Fibroblast of skin of right biceps (primary cell): ENCODE measurements at places on chromosomes 7 and 10.

DNA sequence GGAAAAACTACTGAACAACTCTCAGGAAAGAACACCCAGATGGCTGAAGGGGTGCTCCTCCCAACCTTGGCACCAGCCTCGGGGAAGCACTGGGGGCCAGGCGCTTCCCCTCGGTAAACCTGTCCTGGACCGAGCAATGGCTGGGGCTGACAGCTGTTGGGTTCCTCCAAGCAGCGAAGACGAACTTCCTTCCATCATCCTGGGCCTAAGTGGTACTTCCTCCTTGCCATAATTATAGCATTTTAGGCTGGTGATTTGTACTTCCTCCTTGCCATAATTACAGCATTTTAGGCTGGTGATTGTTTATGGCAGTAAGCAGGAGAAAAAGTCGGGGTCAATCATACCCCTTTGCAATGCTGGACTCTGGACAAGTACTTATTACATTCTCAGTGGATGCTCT, 69.3 kb downstream of the MYOF start:
- no peak for DNase-seq

DNA sequence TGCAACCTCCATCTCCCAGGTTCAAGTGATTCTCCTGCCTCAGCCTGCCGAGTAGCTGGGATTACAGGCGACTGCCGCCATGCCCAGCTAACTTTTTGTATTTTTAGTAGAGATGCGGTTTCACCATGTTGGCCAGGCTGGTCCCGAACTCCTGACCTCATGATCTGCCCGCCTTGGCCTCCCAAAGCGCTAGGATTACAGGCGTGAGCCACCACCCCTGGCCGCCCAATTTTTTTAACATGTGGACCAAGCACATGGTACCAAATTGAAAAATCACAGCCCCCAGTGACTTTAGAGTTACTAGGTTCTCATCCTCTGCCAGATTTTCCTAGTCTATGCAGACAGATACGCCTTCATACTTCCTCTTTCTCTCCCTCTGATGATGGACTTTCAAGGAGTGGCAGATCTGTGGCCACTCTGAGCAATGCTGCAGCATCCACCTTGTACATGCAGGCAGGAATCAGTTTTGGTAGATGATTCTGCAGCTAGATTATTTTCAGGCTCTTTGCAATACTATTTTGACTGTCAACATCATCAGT, 34.0 kb upstream of the EZH2 start:
- DNase-seq: no peak

GRCh38 chr10:69897432-69897831, 95.7 kb downstream of the COL13A1 start:
- DNase-seq: no peak

GRCh38 chr7:27685893-27686292, 23.2 kb upstream of the HIBADH start:
- DNase-seq: no peak

- no peak for DNase-seq
Measured at GRCh38 chr10:114523876-114524275, 119.6 kb upstream of the AFAP1L2 start.

DNA sequence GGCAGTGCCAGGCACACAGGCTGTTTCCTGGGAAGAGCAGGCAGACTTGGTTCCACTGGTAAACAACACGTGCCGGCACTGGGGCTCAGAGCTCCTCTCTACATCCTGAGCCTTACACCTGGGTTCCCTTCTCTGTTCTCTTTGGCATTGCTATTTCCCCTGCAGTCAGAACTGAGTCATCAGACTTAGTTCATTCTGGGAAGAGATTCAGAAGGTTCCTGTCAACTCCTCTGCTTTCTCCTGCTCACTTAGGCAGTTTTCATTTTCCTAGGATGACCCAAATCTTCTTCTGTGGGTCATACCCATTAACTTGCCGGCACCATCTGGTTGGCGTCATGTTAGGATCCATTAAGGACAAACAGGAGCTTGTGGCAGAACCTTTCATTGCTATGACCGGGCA, 33.4 kb upstream of the LRRC18 start:
- no peak for DNase-seq

- DNase-seq: peak; percentile 92
Measured at GRCh38 chr7:100509231-100509630, 25.5 kb downstream of the NYAP1 start.

GRCh38 chr10:23337616-23338015, 7.0 kb downstream of the C10orf67 start:
- no peak for DNase-seq

DNA sequence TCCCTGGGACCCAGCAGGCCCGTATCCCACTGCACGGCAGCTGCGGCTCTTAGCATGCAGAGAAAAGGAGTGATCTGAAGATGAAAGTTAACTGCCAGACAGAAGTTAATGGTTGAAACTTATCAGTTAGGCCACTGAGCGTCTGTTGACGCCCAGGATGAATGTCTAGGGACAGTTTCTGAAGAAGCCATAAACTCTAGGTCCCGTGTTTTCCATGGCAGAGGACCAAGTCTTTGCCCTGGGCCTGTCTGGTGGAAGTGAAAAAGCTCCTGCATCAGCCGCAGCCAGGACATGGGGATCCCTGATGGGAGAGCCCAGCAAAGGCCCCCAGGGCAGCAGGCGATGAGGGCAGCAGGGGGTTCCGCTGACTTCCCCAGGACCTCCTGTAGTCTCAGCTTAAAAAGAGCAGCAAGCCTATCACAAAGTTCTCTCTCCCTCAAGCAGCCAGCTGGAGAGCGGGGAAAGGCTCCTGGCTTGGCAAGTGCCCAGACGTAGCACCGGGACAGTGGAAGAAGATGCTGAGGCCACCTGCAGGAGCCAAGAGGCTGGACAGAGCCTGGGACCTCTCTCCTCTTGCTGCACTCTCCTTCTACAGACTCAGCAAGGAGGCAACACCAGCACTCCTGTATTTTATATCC, 79.6 kb downstream of the TNS3 start:
- no peak for DNase-seq

DNA sequence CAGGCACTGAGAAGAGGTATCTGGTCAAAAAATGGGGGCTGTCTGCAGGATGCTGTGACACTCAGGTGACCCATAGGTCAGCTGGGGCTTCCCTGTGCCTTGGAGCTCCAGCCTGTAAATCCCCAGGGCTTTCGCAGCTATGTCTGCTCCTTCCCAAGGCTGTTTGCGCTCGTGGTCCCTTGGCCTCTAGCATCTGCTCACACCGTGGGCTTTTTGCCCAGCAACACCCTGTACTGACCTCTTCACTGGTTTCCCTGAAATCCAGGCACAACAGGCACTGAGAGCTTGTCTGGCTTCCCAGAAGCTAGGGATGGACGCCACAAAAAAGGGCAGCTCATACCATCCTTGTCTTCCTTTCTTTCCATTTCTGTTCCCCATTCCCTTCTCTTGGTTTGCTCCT, 280.3 kb upstream of the HABP2 start:
- no peak for DNase-seq

DNA sequence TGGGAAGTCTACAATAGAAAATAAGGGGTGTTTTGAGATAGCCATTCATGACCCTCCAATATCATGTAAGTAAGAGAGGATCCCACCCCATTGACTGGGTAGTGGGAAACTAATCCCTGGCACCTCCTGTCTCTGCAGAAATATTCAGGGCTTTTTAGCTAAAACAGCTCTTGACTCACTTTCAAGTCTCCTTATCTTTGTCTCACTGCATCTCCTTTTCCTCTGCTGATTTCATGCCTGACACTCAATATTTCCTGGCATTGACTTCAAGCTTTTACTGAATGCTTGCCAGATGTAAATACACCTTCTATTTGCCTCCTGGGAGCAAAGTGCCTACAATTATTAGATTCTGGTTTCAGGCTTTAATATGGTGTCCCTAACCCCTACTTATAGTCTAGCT, 57.1 kb downstream of the CHRM2 start:
- DNase-seq: no peak

DNA sequence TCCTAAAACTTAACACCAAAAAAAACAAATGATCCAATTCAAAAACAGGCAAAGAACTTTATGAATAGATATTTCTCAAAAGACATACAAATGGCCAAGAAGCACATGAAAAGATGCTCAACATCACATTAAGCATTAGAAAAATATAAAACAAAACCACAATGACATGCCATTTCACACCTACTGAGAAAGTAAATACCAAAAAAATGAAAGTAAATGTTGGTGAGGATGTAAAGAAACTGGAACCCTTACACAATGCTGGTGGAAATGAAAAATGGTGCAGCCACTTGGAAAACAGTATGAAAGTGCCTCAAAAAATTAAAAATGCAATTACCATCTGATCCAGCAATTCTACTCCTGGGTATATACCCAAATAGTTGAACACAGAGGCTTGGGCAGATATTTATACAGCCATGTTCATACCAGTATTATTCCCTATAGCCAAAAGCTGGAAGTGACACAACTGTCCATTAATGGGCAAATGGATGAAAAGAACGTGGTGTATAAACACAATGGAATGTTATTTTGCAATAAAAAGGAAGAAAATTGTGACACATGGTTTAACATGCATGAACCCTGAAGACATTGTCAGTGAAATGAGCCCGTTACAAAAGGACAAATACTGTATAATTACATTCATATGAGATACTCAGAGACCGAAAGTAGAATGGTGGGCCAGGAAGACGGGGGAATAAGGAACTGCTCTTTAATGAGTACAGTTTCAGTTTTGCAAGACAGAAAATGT, 89.0 kb downstream of the JMJD1C start:
- DNase-seq: peak; percentile 91

GRCh38 chr7:119879835-119880234, 393.1 kb upstream of the KCND2 start:
- no peak for DNase-seq

- DNase-seq: no peak
Measured at GRCh38 chr7:131326576-131326975, 1.1 kb upstream of the MKLN1 start.

DNA sequence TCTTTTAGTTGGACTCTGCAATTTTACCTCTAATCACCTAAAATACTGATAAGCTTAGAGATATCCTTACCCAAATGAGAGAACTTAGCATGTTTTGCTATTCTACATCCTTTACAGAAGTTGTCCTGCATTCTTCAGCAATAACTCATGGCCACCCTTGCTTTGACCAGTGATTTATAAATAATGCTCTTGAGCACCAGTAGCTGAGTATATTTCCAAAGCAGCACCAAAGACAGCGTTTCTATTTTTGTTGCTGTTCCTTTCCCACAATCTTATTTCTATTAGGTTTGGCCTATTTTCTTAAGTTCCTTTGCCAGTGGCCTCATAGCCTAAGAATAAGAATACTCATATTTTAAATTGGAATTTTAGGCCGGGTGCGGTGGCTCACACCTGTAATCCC, 15.0 kb downstream of the ARPC1A start:
- no peak for DNase-seq

DNA sequence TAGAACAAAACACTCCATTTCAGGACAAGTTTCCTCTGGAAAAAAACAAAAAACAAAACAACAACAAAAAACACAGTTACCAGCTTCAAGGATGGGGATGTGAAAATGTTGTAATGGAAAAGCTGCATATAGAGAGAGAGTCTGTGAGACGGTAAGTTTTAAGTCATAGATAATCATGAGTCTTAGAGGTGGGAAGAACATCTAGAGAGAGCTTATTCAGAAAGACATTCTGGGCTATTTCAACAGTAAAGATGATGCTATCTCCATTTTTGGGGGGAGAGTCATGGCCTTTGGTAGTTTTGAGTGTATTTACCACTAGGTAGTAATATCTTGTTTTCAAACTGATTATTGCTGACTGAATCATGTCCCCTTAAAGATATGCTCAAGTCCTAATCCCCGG, 23.3 kb upstream of the INPP5F start:
- DNase-seq: no peak

DNA sequence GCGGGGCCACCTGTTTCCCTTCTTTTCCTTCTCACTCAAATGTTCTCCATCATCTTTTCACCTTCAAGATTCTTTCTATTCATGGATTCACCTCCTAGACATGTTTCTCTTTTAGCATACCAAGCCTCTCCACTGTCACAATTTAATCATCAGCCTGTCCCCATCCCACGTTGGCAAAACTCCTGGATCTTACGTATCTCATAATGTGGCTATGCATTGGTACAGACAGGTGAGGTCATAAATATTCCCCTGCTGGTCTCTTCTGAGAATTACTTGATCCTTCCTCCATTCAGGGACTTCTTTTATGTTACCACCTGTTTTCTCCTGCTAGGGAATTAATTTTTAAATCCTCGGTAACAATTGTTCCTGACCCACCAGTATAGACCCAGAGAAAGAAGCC, 262.6 kb upstream of the NEBL start:
- no peak for DNase-seq

DNA sequence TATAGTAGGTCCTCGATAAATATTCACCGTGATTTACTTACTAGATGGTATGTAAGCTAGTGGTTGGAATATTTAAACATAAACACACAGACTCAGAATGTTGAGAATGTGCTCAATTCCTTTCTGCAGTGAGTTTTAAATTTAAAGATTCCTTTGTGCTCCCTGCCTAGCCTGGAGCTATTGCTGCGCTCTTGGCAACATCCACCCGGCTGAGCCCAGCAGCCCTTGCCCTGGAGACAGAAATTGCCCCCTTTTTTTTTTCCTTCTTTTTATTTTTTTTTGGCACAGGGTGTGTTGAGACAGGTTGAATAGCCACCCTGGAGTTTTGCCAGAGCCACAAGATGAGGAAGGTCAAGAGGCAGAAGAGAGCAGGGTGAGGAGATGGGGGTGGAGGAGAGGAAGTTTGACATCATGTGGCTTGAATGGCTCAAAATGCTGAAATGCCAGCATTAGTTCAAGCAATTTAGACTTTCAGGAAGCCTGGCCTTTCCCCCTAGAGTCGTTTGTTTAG, 180.8 kb downstream of the PRKCQ start:
- peak; percentile 41 for DNase-seq
